ENCODE measurements at places on chromosomes 2 and 18.

DNA sequence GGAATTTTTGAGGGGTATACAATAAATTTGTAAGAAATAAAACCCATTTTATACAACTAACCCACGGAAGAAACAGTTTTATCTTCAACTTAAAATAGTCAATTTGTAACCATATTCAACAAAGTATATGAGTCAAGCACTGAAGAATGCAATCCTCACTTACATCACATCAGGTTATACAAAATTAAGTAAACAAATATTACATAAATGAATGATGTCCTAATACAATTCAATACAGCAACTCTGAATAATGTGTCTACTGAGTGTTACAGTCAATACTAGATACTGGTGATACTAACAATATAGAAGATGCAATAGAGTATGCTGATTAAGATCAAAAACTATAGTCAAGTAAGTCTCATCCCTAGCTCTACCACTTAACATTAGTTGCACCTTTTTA, 58.6 kb downstream of the FANCL start:
- DNase-seq, result peak; percentile 34

- DNase-seq, result no peak
Measured at GRCh38 chr2:226307487-226308322, 491.9 kb downstream of the IRS1 start.

DNA sequence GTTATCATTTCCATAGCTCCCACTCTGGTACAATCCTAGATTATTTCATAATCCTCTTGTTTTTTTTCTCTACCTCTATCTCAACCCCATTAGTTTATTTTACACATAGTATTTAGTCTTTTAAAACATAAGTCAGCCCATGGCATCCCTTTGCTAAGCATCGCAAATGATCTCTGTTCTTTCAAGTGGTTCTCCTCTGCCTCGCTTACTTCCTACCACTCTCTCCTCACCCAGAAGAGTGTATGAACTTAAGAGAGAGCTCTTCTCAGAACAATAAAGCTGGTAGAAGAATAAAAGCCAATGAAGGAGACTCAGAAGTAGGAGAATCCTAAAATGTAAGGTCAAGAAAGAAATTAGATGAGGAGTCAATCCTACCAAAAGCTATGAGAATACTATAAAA, 12.2 kb upstream of the ITPRID2 start:
- no peak for DNase-seq

DNA sequence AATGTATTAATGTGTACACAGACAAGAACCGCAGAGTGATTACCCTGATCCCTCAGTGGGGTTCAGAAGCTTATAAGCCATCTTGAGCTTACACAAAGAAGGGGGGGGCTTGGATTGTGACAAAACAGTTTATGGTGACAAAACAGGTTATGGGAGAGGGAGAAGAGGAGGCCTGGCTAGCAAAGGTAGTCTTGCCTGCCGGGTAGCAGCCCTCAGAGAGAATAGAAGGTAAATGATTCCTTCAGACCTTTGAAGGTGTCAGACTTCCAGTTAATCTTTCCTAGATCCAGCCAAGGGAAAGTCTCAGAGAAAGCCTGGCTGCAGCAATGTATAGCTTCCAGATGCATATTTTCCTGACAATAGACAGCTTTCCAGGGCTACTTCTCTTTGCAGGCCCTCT, 44.6 kb upstream of the RAPH1 start:
- no peak for DNase-seq

GRCh38 chr2:169716938-169717690, 16.5 kb upstream of the KLHL23 start:
- DNase-seq, result peak; percentile 64

- no peak for DNase-seq
Measured at GRCh38 chr2:181574321-181574720, 82.6 kb downstream of the CERKL start.

DNA sequence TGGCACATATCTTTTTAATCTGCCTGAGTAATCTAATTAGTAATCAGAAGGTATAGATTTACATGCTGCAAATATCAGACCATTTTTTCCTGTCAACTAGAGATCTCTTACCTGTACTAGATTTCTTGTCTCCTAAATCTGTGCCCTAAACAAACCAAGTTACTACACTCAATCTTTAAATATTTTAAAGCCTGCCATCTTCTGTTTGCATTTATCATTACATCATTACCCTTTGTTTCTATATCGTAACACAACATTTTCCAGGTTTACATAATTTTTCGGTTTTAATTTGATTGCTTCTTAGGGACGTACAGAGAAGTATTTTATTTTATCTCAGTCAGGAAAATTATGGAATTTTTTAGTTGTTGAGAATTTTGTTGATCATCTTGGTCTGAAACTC, 25.7 kb downstream of the PSMA8 start:
- peak; percentile 13 for DNase-seq

DNA sequence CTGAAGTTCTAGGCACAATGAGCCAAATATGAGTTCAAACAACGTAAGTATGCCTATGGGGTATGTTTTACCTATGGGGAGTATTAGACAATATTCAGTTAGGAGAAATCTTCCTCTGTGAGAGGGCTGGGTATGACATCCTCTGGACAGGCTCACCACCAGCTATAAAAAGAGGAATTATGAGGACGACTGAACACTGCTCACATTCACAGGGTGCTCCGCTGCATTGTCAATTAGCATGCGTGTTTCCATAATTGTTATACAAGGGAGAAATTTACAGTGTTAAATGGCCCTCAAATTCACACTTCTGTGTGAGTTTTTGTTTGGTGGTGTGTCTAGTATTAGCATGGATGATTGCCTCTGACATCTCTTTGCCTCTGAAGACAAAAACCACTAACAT, 700.4 kb downstream of the BCL11A start:
- no peak for DNase-seq

DNA sequence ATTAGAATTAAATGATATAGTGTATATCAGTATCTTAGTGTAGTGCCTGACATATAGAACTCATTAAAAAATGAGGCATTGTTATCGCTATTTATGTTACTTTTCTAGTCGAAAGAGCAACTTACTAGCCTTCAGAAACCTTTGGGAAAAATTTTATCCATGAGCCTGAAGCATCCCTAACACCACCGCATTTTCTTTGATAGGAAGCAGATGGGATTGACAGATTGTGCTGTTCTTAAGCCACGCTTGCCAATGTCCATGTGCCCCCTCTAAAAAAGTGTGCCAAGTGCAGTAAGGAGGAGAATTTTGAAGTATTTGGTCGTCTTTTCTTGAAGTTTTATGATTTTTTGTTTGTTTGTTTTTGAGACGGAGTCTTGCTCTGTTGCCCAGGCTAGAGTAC, 29.1 kb downstream of the PPM1B start:
- no peak for DNase-seq

- DNase-seq, result no peak
Measured at GRCh38 chr2:231353469-231353868, 42.0 kb upstream of the B3GNT7 start.

DNA sequence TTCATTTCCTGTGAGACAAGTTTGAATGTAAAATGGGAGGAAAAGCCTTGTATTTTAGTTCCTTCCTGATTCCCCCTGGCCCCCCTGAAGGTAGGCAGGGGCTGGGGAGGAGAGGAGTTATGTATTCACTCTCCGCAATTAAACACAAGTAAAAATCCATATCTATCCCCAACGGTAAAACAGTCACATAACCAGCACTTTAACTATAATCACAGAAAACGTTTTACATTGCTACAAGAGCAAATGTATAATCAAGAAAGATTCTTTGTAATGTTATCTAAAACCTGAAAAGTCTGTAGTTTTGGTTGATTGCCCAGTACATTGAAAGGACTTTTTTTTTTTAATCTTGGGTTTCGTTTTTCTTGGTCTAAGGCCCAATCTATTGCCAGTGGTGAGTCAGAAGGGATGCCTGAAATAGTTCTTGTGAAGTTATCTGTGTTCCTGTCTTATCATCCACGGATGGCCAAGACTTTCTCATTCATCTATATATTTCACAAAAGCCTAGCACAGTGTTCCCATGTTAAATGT, 34.5 kb upstream of the CCNYL1 start:
- DNase-seq, result peak; percentile 90

- DNase-seq, result no peak
Measured at GRCh38 chr2:40666398-40666797, 214.5 kb upstream of the SLC8A1 start.

GRCh38 chr2:226478109-226478809, 321.4 kb downstream of the IRS1 start:
- peak; percentile 89 for DNase-seq

GRCh38 chr2:223113161-223113560, 61.2 kb downstream of the KCNE4 start:
- DNase-seq, result no peak

GRCh38 chr18:76364282-76365259, 130.5 kb downstream of the ZNF516 start:
- no peak for DNase-seq

DNA sequence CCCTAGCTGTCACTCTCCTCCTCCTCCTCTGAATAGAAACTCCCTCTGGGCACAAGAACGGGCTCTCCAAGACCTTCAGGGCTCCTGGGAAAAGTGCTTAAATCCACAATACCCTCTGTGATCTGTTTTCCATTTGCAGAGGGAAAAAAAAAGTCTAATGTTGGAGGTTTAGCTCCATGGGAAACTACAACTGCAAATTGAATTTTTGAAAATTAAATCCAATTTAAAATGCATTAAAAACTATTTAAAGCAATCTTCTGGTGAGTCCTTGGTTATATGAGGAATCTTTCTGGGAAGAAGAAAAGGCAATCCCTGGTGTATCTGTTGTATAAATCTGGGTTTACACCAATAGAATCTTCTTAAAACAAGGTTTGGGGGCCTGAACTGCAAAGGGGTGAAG, 64.3 kb downstream of the NCKAP5 start:
- DNase-seq, result no peak

DNA sequence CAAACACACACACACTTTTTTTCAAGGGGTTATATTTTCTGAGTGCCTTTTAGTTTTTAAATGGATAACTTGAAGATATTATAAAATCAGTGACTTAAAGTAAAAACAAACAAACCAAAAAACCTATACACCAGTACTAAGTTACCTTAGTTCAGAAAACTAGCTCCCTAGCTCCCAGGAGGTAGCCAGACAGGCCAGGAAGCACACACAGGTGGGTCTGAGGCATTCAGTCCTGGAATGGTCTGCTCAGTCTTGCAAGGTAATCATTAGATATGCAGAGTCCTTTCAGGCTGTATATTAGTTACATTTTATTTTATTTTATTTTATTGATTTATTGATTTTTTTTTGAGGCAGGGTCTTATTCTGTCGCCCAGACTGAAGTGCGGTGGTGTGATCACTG, 10.7 kb upstream of the DYNC2LI1 start:
- no peak for DNase-seq

DNA sequence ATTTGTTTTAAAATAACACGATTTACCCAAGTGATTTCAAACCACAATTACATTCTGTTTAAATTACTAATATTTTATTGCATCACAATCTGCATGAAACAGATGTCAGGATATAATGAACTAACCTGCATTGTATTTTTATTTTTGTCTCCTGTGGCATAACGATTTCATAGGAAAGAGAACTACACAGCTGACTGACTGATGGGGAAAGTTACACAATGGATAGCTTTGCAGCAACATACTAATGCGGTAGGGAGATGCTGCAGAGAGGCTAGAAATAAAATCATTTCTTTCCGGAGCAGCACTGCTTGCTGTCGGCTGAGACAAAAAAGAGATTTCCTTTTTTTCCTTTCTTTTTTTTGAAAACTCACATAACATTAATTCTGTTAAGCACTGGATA, 36.9 kb downstream of the SCN1A start:
- DNase-seq, result peak; percentile 86

DNA sequence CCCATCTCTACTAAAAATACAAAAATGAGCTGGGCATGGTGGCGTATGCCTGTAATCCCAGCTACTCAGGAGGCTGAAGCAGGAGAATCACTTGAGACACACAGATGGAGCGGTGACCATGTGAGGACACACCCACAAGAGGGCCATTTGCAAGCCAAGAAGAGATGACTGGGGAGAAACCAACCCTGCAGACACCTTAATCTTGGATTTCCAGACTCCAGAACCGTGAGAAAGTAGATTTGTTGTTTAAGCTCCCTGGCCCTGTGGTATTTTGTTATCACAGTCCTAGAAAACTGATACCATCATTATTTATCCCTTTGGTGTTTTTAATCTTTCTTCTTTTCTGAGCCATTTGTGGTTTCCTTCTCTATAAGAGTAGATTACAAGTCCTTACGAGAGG, 88.6 kb upstream of the ID2 start:
- no peak for DNase-seq

DNA sequence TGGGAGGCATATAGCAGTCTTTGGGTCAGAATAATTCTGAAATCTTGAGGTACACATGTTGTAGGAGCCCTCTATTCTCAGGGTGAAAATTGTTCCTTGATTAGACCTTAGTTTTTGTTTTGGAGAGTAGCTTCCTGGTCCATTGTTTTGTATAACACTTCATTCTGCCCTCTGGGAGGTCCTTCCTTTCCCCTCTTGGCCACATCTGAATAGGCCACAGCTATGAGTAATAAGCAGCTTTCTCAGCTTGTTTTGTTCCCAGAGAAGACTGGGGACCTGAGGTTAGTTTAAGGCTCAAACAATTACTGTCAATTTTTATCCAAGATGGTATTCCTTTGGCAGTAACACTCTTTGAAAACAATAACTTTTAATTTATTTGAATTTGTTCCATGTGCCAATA, 72.6 kb upstream of the NOL4 start:
- no peak for DNase-seq

GRCh38 chr2:191303140-191304005, 58.2 kb downstream of the MYO1B start:
- DNase-seq, result no peak

- no peak for DNase-seq
Measured at GRCh38 chr2:148545390-148546256, 98.9 kb upstream of the EPC2 start.

GRCh38 chr18:63570721-63571120, 16.4 kb upstream of the SERPINB13 start:
- DNase-seq, result no peak

- no peak for DNase-seq
Measured at GRCh38 chr18:2907550-2908135, 60.8 kb downstream of the EMILIN2 start.

GRCh38 chr2:96509847-96510230, 4.7 kb upstream of the NEURL3 start:
- DNase-seq, result no peak

- DNase-seq, result no peak
Measured at GRCh38 chr2:191629001-191629453, 48.9 kb upstream of the NABP1 start.

GRCh38 chr18:38851526-38851925, 1285.9 kb upstream of the CELF4 start:
- DNase-seq, result no peak

GRCh38 chr18:64082054-64082453, 66.8 kb downstream of the LINC00305 start:
- DNase-seq, result no peak

Data from fibroblast of pulmonary artery (primary cell).